ENCODE measurements at places on chromosomes 7 and 10.
A peak's percentile ranks its signal among the peaks of the same experiment; 100 is the strongest.

DNA sequence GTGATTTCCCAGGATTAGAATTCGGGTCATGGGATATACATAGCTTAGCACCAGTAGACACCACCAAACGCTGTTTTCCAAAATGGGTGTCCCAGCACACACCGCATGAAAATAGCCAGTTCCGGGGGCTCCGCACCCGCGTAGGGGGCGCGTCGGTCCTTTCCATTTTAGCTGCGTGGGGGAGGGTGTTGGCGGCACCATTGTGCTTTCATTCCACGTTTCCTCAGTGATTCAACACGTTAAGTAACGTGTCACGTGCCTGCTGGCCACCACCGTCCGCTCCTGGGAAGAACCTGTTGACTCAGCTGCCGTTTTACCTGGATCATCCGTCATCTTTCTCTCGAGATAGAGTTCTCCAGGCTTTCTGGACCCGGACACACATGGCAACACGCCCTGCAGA, 25.6 kb upstream of the ADGRA1 start:
- no peak for DNase-seq

- DNase-seq, result no peak
Measured at GRCh38 chr10:20181434-20181833, 365.2 kb downstream of the PLXDC2 start.

- DNase-seq, result peak; percentile 32
Measured at GRCh38 chr10:109062371-109062770, 860.9 kb downstream of the XPNPEP1 start.

GRCh38 chr10:8298896-8299570, 244.5 kb downstream of the GATA3 start:
- DNase-seq, result no peak

- no peak for DNase-seq
Measured at GRCh38 chr10:19605806-19606205, 210.4 kb upstream of the PLXDC2 start.

DNA sequence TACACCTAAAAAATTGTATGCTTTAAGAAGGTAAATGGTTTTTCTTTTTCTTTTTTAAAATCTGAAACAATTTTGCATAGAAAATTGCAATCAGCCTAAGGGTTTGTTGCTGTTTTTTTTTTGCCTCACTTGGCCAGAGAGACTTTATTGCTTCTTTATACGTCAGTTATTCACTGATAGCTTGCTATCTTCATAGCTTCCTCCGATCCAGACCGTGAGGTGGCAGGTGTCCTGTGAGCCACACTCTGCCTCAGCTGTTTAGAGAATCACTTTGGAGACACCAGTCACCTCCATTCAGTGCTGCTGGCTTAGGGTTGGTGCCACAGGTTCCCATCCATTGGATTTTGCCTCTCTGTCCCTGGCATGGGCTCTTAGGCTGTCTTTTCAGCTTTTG, 68.0 kb downstream of the HHEX start:
- DNase-seq, result no peak
